Daoy (cell line): ENCODE measurements at places on chromosomes 12 and 14. TPM values are rescaled to one million over a fixed set of nuclear protein-coding genes. Genes with fewer than 3 reads are reported as not detected.

GRCh38 chr12:1429980-1430379 lies 164.4 kb downstream of the FBXL14 start:
- peak; percentile 74 for DNase-seq

GRCh38 chr12:56634242-56634836 lies 4.2 kb upstream of the BAZ2A start:
- DNase-seq = peak; percentile 59

DNA sequence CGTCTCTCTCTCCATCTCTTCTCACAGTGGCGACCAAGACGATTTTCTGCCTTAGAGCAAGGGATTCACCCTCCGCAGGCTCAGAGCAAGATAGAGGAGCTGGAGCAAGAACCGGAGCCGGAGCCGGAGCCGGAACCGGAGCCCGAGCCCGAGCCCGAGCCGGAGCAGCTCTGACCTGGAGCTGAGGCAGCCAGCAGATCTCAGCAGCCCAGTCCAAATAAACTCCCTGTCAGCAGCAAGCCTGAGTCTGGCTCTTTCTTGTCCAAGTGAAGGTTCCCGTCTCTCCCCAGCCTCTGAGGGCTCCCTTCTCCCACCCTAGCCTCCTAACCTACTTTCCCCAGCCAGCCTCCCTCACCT lies 5.9 kb downstream of the LAG3 start:
- peak; percentile 41 for DNase-seq

GRCh38 chr12:40011775-40012129 lies 94.1 kb downstream of the SLC2A13 start:
- DNase-seq = no peak

- no peak for DNase-seq
Observed at GRCh38 chr12:104643093-104643818, 186.5 kb downstream of the CHST11 start.

DNA sequence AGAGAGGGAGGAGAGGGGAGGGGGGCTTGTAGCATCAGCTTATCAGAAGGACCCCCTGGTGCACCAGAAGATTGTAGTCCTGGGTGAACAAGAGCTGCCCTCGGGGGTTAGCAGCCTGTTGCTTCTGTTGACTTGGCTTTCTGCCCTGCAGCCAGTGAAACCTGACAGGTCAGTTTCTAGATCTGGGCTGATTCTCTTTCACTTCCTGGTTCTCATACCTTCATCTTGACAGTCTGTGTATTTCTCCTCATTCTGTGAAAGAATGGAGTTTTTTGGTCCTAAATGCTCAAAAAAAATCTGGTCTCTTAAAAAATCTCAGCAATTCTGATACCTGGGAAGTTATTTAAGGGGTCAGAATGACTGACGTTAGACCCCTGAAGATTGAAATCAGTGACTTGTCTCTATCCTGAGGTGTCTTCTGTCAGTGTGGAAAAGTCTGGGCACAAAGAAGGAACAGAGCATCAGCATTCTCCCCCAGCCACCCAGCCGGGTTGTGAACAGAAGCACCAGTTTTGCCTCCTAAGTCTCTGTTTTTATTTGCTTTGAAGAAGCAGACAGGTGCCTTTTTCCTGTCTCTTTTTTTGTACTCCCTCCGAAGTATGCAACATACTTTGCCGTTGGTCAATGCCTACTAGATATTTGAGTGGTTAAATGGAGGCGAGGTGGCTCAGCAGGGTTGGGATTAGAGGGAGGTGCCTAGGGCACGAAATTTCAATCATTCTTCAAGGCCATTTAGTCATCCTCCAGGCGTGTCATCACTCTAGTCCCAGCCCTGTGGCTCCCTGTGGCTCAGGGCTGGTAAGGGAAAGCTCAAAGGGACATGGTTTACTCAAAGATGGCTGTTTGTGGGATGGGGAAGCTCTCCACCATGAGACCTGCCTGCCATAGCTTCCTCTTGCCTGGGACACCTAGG lies 24.0 kb downstream of the TTC9 start:
- DNase-seq = peak; percentile 42

Gene NDUFA9
- 186 and 291 TPM in 2 replicates for total RNA-seq

Gene CCDC38
- 0.06 TPM in 1 of 2 replicates, not detected in the other for total RNA-seq

Gene P2RX4
- total RNA-seq = 7.8 and 11.7 TPM in 2 replicates

Gene COQ5
- 55.1 and 67.4 TPM in 2 replicates for total RNA-seq

Gene SALL2
- 3.3 and 4.7 TPM in 2 replicates for total RNA-seq

Gene LPAR5
- total RNA-seq = 0.86 TPM in 1 of 2 replicates, not detected in the other

Gene RNU4-1
- under 0.01 TPM in 2 replicates for total RNA-seq
